Kasumi-1 (cell line): ENCODE measurements at places on chromosomes 13 and 19.

- DNase-seq: peak; percentile 10
These were observed 7.4 kb upstream of the RXFP2 start for GRCh38 chr13:31731921-31732320.

DNA sequence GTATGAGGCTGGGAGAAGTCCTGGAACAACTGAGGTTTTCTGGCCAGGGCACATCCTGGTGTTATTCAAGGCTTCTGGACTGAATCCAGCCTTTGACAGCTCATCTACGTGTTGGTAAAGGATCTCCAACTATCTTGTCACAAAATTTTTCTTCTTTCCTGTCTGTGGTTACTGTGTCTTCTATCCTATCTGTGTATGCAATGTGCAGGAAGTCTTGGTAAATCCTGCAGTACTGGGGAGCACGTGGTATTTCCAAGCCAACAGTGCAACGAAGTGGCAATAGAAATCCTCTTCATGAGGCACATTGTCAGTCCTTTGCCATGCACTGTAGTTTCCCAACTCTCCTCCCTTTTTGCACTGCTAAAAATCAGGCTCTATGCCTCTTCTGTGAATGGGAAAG is 86.7 kb downstream of the ZNF100 start:
- DNase-seq: peak; percentile 69

GRCh38 chr13:46572752-46573431 is 19.9 kb downstream of the LRCH1 start:
- no peak for DNase-seq

DNA sequence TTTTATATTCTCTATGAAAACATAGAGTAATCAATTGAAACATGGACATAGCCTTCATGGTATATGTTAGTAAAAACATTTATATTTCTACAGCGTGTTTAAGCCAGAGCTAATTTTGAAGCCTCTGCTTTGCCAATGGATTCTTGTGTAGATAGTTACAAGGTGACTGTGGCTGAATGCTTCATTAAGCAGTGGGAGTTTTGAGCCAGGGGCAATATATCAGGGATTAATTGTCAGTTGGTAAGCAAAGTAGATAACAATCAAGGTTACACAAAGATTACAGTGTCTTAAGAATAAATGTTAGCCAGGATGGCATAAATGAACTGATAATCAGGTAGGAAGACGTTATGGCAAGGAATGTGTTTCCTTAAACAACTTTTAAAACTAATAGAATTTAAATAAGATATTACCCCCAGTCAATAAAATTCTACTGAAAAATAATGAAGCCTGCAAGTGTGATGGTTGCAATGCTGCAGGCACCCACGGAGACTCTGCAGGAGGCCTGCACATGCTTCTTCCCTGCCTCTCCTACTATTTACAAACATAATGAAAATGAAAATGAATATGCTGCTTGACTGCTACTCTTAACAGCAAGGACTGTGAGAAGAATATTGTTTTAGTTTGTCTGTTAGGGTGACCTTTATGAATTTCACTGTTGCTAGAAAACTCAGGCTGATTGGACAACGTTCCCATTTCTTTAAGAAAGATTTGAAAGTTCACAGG is 588.5 kb downstream of the GPC5 start:
- DNase-seq: no peak

- no peak for DNase-seq
These were observed 32.6 kb downstream of the SHISA2 start for GRCh38 chr13:26019251-26019650.

- DNase-seq: peak; percentile 10
These were observed 693 bp downstream of the XPO4 start for GRCh38 chr13:20901668-20902437.

DNA sequence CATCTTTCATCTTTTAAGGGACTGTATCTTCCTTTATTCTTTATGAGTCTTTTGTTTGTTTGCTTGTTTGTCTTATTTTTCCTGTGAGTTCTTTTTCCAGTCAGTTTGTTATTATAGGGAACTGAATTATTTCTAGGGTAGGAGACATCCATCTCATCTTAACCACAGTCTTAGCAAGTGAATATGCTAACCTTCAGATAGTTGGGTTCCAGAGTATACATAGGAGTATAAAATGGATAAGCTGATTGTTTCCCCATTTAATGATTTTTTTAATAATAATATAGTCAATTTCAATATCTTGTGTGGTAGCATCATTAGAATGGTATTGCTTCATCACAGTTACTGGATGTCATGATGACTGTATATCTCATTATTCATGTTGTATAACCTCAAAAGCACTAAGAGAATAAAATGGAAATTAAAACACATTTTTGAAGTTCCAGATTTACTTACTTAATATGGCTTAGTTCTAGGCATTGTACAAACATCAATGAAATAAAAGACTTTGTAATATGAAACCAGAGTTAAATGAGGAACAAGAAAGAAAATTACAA is 33.0 kb downstream of the GPC6 start:
- no peak for DNase-seq

- DNase-seq: no peak
These were observed 29.2 kb upstream of the MPHOSPH8 start for GRCh38 chr13:19604306-19604705.

DNA sequence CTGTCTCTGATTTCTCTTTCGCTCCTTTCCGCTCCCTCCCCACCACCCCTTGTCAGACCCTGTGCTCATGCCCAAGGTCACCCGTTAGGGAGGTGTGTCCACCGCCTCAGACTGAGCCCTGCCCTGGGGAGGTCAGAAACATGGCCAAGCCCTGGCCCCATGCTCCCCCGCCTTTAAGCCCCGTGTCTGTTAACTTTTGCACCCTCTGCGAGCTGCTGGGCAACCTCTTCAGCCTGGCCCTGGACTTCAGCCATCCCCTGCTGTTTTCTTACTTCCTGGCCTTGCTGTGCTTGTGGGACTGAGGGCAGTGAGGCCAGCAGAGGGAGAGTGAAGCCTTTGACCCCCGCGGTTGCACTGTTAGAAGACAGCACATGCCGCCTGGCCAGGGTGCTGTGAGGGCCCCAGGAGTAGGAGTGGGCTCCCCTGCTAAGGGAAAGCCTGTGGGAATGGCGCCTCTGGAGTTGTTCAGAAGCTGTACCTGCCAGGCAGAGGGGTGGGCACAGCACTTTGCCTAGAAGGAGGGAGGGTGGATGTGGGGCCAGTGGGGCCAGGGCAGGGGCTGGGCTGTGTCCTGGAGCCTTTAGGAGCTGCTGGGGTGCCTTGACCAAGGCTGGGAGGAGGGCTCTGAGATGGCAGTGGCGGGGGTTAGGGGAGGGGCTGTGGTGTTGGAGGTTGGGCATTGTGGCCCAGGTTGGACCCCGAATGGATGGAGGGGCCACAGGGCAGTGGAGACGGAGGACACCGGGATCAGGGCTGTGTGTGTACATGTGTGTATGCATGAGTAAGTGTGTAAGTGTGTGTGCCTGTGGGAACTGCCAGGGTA is 7.9 kb downstream of the UPF1 start:
- DNase-seq: no peak
